Fibroblast of skin of abdomen (primary cell): ENCODE measurements at places on chromosomes 6 and 20.

DNA sequence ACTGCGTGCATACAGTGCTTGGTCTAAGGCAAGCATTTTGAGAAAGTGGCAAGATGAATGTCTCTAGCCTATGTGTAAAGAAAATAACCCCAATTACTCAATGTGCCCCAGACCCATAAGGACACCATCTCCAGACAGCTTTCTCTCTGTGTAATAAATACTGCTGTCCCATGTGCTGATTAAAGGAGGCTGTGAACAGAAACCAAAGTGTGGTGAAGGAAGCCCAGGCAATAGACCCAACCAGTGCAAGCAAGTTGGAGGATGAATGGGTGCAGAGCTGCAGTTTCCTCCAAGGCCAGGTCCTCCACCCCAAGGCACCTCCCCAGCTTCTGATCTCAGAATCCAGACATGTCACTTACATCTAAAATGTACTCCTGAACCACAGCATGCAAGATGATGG, 60.6 kb downstream of the TRAM2 start:
- no peak for DNase-seq

DNA sequence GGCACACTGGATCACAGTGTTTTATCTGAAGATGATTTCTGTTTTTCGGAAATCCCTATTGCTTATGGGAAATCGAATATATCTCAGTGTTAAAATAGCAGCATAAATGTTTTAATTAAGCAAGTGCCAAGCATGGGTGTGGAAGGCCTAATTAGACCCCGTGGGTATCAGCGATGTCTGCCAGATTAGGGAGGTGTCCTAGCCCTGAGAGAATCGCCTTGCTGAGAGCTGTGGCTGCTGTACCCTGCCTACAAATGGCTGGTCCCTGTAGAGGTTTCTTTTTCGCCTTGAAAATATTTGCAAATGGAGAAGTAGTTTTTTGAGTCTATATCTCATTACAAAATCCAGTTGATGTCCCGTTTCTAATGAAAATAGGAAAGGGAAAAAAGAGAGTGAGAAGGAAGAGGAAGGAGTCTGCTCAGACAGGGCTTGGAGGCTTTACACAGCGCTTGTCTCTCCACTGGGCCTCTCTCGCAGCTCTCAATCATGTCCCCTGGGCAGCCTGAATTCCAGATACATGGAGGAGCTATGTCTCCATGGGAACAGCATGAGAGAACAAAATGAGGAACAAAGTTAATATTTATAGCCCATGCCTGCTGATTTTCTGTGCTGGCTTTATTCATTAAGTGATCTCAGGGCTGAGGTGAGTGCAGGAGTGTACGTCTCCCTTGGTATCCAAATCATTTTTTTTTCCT, 35.2 kb upstream of the BCLAF1 start:
- no peak for DNase-seq

GRCh38 chr6:130303431-130303830, 62.4 kb upstream of the TMEM200A start:
- DNase-seq: peak; percentile 81

- no peak for DNase-seq
Observed at GRCh38 chr6:106046116-106046853, 39.9 kb upstream of the PRDM1 start.

GRCh38 chr6:159838020-159838744, 38.1 kb downstream of the PNLDC1 start:
- no peak for DNase-seq

- no peak for DNase-seq
Observed at GRCh38 chr6:4482461-4482860, 293.7 kb upstream of the CDYL start.

GRCh38 chr6:5851261-5851757, 155.4 kb downstream of the NRN1 start:
- peak; percentile 48 for DNase-seq

DNA sequence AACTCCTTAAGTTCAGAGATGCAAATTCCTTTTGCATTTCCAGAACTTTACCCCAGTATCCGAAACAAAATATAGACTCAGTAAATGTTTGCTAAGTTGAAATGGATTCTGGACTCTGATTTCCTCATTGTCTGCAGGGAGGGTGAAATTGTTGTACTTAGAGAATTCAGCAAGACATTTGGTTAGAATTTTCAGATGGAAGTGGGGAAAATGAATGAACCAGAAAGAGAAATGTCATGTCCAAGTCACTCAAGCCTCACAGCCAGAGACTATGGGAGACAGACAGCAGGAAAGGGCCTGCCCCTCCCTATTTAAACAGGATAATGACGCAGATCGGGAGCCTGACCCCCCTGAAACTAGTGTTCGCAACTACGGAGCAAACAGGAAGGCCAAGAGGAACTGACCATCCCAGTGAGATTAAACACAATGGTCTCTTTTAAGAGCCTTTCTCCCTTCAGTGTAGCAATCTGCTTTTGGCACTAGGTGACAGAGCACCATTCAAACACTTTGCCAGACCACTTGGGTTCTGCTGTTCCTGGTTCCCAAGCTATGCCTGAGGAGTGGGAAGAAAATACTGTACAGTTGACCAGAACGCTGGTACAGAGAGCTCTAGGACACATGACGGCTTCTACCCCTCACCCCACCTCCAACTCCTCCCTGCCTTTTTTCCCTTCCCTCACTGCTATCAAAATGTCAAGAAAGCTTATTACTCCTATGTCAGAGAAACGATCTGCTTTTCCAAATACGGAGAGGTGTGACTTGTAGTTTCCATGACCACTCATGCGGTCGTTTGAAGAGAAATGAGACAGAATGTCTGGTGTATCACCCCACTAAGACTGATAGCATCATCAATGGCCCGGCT, 13.7 kb downstream of the NEDD9 start:
- no peak for DNase-seq

GRCh38 chr20:47290008-47290407, 66.5 kb downstream of the ZMYND8 start:
- peak; percentile 33 for DNase-seq

- DNase-seq: no peak
Observed at GRCh38 chr6:17904491-17905120, 82.8 kb downstream of the KIF13A start.

DNA sequence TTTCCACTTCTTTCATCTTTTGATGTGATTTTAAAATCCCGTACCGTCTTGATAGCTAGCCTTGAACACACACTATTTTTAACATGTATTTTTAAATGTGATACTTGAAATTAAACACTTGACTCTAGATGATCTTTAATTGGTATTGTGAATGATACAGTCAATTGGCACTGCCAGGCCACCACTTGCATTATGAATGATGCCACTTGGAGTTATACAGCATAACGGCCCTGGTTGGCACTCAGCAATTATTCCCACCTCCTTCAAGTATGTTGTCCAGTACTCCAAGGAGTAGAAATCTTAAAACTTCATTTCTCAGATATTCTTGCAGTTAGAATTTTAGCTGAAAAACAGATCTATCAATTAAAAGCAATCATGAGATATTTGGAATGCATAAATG, 62.9 kb downstream of the TENT5A start:
- DNase-seq: no peak

DNA sequence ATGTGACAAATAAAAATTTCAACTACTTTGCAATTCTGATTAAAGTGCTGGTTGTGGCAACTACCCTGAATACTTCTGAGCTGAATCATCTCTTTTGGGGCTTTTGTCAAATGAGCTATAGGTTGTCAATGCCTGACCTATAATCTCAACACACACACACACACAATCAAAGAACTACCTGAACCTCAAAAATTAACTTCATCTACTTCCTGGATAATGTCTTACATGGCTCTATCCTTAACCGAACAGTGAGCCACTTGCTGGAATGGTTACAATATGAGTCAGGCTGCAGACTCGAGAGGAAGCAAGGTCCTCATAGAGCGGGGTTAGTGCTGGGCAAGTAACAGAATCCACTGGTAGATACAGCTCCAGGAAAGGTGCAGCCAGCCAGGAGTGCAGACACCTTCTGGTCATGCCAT, 70.6 kb upstream of the DST start:
- DNase-seq: peak; percentile 86

GRCh38 chr20:24598346-24598745, 128.9 kb downstream of the SYNDIG1 start:
- no peak for DNase-seq

- no peak for DNase-seq
Observed at GRCh38 chr6:42047213-42047590, 3.1 kb upstream of the TAF8 start.

DNA sequence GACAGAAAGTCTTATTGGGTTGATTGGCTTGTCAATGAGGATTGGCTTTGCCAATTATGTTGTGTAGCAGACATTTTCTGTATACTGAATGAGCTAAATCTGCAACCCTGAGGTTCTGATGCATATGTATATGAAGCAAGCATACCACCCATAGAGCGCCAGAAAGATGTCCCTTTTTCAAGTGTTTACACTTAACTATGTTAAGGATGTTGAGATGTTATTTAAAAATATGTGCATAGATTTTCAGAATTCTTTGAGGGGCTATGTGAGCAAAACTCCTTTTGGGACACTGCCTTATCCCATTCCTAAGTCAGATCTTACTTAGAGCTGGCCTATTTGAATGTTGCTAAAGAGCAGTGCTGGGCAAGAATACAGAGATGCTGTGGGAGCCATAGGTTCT, 1.9 kb downstream of the AIG1 start:
- no peak for DNase-seq

DNA sequence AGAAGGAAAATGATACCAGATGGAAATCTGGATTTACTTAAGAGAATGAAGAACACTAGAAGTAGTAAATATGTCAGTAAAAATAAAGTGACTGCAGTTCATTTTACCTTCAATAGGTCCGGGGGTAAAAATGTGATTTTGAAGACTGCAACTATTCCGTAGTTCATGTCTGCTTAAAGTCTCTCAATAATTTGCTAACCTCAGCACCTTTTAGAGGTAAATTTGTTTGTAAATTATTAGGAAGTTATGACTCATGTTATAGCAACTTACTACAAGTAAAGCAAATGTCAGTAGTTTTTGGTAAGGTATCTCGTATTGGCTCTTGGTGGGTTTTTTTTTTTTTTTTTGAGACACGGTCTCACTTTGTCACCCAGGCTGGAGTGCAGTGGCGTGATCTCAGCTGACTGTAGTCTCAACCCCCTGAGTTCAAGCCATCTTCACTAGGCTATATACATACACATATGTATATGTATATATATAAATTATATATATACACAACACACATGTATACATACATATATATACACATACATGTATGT, 32.1 kb downstream of the BICRAL start:
- no peak for DNase-seq

DNA sequence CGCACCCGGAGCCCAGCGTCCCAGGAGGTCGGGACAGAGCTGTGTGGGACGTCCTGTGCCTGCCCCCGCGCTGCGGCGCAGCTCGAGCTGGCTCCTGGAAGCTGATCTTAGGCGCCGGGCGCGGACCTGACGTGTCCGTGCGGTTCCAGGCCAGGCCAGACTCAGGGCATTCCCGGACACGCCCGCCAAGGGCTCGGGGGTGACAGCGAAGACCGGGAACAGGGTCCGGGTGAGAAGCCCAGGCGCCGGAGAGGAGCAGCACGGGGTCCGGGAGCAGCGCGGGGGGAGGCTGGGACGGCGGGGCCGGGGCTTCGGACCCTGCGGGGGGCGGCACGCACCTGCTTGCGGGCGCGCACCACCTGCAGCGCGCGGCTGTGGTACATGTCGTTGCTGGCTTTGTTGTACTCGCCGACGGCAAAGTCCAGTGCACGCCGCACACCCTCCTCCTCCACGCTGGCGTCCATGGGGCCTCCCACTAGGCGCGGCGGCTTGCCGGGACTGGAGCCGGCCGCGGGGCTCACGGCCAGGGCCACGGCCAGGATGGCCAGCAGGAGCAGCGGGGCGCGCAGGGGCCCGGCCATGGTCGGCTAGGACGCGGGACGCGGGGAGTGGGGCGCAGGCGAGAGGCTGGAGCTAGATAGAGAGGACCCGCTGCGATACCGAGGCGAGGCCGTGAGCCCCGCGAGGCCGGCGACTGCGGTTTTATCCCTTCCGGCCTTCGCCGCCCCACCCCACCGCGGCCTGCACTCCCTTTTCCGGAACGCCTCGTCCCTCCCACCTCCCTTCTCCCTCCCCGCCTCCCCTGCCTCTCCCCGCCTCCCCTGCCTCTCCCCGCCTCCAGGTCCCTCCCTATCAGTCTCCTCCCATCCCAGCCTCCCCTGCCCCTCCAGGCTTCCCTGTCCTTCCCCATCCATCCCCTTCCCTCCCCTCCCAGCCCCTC, at the start of gene CST3:
Gene CST3, minus strand, starts transcription at position 674 of the 940 bp plus-strand sequence. Its CDS starts 93 bp downstream, at position 581.
- peak; percentile 87 for DNase-seq

DNA sequence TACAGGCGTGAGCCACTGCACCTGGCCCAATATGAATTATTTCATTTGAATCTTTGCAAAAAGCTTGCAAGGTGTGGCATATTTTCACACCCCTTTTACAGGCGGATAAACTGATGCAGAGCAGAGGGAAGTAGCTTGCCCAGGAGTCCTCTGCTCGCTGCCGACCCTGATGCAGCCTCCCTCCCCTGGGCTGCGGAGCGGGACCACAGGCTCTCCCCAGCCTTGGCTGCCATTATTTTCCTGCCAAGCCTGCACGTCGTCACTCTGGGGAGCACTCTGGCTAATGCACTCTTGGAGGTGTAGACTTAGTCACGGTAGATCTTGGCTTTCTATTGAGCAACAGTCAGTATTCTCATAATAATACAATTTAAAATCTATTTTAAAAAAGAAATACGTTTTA, 34.8 kb upstream of the DACT2 start:
- DNase-seq: no peak

DNA sequence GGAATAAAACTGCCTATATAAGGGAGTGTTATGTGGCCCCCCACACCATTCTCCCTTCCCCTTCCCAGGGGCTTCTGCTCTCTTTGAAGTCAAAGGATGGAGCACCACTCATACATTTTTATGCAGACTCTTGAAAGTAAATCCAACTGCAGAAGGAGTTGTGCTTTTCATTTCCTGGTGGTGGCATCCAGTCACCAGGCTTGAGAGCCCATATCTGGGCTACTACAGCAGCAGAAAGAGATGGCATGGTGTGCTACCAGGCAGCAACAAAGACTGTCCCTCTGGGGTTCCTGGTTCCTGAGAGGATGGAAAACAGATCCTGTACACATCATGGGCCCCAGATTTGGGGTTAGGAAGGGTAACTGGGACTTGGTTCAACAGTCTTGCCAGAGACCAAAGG, 226.4 kb downstream of the CLIC5 start:
- DNase-seq: no peak

- peak; percentile 38 for DNase-seq
Observed at GRCh38 chr6:107173779-107174178, 58.5 kb upstream of the BEND3 start.

GRCh38 chr20:62873280-62873679, 11.7 kb upstream of the TCFL5 start:
- DNase-seq: no peak

GRCh38 chr6:52610011-52610410, 33.2 kb upstream of the TRAM2 start:
- no peak for DNase-seq
